ENCODE measurements at places on chromosomes 5 and 9.

GRCh38 chr9:34318163-34318790 lies 10.8 kb downstream of the KIF24 start:
- DNase-seq = no peak

- no peak for DNase-seq
Observed at GRCh38 chr5:96856371-96856770, 19.9 kb upstream of the ERAP2 start.

DNA sequence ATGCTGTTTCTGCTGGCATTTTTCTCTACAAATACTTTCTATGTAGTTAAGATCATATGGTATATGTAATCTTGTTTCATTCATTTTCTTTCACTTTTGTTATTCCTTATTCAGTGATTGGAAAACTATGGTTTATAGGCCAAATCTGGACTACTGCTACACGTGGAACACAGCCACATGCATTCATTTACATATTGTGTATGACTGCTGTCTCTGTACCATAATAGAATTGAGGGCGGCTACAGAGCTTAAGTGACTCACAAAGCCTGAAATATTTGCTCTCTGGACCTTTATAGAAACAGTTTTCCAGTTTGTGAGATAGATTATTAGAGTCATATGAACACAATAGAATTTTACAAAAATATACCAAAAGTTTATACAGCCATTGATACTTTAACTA lies 133.6 kb upstream of the CDKN2B start:
- peak; percentile 76 for DNase-seq

DNA sequence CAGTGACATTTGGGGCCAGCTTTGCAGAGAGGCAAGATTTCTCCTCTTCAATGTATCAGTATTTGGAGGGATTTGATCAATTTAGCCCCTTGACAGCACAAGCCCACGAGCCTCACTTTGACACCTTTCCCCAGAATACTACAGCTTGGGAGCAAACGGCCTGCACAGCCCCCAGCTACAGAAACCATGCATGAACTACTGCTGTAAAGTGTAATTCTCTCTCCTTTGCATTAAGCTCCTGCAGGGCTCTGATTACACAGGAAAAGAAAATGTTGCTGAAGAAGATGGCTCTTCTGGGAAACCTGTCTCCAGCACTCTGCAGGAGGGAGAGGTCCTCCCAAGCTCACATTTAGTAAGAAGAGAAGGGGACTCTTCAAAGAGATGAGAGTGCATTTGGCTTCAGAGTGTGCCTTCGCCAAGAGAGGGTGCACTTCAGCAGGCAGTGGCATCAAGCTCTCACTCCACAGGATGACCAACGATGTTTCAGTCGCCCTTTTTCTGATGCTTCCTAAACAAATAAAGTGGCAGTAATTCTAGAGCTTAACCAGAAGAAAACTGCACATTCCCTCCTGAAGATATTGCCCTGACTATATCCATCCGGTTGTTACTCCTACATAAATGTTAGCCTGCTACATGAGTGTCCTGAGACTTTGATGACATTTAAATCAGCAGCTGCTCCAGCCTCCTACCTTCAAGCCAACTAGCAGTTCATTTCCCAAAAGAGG lies 272.2 kb downstream of the AUH start:
- no peak for DNase-seq

DNA sequence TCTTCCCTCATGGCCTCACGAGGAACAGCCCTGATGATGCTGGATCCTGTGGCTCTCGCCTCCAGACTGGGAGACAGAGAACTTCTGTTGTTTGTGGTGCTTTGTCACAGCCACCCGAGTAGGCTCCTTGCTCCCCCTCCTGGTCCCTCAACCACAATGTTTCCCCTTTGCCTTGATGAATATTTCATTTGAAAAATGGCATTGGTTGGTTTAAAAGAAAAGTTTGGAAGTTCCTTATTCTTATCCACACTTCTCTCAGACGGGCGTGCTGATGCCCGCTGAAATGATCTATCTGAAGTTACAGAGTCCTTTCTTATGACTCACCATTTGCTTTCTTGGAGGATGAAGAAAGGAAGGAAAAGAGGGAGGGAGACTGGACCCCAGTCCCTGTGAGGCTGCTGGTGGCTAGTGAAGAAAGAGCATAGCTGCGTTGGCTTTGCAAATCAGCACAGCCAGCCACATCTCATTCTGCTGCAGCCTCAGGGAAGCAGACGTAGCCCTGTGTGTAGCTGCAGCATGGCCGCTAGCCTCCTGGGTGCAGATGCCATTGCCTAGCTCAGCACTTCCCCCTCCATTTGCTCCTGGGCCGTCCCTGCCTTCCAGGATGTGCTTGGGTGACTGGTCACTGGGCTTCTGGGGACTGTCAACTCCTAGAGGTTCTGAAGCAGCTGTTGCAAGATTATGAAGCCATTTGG lies 185.9 kb downstream of the ERCC6L2 start:
- no peak for DNase-seq

DNA sequence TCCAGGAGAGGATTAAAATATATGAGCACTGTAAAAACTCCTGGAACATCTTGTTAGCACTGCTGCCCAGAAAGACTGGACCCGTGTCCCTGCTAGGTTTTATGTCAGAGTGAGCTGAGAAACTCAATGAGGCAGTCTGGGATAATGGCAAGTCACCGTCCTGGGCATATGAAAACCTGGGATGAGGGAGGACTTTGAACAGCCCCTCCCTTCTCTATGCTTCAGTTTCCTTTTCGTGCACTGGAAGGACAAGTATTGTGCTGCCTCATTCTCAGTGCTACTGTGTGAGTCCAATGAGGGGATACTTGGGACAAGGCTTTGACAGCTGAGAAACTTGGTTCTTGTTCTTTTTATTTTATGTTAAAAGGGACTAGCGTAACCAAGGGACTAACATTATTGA lies 143.0 kb upstream of the SHB start:
- no peak for DNase-seq

DNA sequence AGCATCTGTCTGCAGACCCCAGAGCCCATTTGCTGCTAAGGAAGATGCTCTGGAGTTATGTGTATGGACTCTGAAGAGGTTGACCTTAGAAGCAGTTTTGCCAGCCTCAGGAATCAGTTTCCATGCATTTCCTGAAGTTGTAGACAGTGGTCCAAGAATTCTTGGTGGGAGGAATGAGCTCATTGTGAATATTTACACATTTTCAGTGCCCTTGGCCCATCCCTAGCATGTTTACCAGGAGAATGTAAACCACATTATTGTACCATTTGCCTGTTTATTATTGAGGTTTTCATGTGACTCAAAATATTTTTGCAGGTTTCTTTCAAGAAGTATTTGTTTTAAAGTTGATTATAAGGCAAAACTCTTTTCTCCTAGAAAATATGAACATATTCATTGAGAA lies 93.8 kb downstream of the NXNL2 start:
- DNase-seq = no peak

DNA sequence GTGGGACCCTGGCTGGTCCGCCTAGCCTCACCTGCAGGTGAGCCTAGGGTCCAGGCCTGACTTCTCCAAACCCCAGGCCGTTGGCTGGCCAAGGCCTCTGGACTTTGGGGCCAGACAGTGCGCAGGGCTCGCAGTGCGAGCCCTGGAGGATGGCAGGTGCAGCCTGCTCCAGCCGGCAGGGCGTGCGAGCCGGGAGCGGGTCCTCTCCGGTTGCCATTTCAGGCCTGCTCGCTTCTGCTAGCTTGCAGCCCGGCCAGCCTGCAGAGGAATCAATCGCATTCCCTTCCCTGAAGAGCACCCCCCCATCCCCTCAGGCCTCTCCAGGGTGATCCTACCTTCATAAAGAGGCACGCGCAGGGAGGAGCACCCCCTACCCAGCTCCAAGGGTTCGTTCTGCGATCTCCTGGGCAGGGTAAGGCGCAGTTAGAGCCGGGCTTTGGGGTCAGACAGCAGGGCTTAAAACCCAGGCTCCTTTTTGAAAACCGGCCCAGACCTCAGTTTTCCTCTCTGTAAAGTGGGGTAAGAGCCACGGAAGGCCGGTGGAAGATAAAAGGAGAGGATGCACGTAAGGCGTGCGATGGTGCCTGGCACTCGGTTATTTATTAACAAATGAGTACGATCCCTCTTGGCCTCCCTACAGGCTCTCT lies 6.2 kb downstream of the BARHL1 start:
- no peak for DNase-seq

GRCh38 chr9:90539286-90539685 lies 103.3 kb downstream of the DIRAS2 start:
- no peak for DNase-seq

DNA sequence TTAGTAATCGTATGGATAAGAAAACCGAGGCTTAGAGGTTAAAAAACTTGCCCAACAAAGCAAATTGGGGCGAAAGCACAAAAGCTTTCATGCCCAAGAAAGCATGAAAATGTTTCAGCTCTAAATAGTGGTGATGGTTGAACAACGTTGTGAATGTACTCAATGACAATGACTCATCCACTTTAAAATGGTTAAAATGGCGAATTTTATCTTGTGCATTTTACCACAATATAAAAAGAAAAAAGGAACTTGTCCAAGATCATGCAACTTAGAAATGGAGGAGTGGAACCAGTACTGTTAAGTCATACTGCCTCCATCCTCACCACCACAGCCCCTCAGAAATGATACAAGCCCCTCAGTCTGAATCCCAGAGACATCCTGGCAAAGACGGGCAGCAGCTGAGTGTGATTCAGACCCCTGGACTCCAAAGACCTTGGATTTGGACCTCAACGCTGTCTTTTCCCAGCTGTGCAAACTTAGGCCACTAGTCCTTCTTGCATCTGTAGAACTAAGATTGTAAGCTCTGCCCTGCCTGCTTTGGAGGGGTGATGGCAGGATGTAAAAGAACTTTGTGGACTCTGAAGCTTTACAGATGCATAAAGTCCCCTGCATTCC lies 158.4 kb downstream of the GABBR2 start:
- no peak for DNase-seq

- DNase-seq = no peak
Observed at GRCh38 chr5:168209997-168210396, 81.4 kb upstream of the WWC1 start.

- DNase-seq = no peak
Observed at GRCh38 chr5:2752821-2753439, 1.5 kb upstream of the IRX2 start.

GRCh38 chr5:75239681-75240080 lies 3.0 kb upstream of the ANKRD31 start:
- DNase-seq = no peak

DNA sequence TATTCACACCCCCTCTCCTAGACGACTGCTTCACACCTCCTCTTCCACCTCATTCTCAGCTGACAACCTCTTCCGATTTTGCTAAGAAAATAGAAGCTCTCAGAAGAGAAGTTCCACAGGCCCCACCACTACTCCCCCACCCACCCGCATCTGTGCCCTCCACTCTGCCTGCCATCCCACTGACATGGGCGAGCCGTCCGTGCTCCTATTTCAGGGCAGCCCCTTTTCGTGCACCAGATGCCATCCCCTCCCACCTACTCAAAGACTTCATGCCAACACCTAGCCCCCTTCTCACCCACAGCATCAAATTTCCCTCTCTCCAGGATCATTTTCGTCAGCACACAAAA lies 34.6 kb upstream of the JADE2 start:
- DNase-seq = no peak

- no peak for DNase-seq
Observed at GRCh38 chr5:132503244-132503643, 12.7 kb upstream of the IRF1 start.

- no peak for DNase-seq
Observed at GRCh38 chr9:121082075-121082474, 7.3 kb downstream of the CNTRL start.

DNA sequence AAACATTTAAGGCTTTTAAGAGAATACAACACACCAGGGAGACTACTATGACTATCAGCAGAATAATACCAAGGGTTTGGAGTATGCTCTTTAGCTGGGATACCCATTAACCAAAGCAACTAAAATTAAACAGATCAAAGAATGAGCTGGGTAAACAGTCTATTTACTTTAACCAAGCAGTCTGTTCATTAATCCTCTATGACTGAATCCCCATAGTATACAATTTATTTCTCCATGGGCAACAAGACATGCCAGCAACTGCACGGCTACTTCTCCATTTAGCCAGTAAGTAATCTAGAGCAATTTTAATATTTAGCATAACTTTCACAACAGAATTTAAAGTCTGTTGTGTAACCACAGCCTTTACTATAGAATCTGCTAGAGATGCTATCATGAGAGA lies 77.6 kb downstream of the CDO1 start:
- no peak for DNase-seq

DNA sequence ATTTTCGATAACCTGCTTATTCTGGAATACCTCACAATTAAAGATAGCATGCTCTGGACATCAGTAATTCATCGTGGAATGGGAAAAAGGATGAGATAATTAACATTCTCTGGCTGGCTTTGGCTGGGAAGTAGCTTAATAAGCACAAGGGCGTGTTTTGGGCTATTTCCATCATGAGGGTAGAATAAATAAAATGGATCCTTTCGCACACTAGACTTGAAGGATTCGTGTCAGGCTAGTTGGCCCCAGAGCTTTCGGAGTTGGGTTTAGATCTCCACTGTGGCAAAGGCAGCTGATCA lies 151.2 kb upstream of the ADRA1B start:
- no peak for DNase-seq

DNA sequence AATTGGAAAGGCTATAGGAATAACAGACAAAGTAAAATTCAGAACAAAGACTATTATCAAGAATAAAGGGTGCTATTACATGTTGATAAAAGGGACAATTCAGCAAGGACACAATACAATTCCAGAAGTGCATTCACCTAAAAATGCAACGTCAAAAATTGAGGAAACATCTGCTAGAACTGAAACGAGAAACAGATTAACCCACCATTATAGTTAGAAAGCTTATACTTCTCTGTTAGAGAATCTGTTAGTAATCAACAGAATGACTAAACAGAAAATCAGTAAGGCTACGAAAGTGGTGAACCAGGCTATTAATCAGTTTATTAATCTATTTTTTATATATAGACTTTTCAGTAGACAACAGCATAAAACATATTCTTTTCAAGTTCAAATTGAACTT lies 14.8 kb downstream of the FCN1 start:
- DNase-seq = no peak

DNA sequence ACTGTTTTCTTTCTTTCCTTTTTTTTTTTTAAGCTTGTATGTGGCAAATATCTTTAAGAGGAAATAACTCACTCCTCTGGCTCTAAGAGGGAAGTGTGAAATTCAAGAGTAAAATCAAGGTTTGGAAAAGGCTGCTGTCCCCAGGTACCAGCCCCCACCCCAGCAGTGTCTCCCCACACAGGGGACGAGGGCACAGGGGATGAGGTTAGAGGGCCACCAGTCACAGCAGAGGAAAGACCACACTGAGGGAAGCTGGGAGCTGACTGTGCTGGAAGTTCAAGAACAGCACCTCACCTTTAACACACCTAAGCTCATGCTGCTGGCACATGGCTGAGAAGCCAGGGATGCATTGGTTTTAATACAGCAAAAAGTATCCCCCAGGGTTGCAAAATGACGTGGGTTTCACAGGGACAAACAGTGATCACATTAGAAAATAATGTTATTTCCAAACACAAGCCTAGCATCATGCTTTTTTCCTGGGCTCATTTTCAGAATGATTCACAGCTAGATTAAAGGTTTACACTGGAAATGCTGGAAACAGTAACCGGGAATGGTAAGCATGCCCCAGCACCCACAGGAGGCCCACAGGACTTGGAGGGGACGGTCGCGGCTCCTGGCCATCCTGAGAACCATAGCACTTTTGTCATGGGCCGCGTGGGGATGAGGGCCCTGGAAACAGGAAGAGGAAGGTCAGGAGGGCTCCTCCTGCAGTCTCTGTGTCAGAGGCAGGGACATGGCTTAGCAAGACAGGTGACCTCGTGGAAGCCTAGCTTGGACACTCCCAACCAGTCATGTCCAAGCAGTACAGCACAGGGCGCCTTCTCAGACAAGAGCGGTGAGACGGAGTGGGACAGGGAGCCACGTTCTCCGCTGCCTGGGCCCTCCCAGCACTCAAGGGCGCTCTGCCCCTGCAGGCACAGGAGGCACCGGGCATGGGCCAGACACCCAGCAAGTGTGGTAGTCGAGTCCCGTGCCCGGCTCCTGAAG lies 6.9 kb downstream of the LPCAT1 start:
- DNase-seq = no peak
